Karpas-422 (cell line): ENCODE measurements at places on chromosomes 11 and 22.

DNA sequence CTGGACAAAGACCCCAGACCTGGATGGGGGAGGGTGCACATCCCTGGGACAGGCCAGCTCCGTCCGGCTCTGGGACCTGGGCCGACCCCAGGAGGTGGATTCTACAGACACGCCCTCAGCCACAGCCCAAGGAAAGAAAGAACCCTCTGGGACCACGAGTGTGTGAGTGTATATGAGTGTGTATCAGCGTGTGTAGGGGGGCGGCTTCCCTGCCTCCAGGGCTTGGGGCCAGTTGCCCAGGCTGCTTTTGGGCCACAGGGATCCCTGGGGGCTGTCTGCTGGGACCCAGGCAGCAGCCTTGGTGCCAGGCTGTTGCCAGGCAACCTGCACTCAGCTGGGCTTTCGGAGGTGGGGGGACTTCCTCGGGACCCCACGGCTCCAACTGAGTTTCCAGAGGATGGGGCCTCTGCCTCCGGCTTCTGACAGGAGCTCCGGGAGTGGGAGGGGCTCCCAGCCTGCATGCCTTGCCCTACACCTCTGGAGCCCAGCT lies 8.9 kb downstream of the DUSP8 start:
- DNase-seq, result no peak

DNA sequence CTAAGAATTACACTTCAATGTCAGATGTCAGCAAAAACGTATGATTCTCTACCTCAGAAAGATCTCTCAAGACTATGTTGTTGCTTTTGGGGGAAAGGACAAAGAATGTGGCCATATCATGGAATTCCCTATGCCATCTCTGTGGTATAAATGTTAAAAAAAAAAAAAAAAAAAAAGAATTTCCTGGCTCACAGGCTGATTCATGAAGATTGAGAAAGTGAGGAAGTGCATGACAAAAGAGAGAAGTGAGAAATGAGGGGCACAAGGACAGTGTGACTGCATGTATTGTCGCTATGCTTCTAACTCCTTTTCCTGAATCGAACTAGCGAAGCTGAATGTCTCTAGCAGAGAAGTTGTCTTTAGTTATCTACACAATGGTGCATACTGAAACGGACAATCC lies 80.6 kb upstream of the CARD18 start:
- DNase-seq, result no peak

DNA sequence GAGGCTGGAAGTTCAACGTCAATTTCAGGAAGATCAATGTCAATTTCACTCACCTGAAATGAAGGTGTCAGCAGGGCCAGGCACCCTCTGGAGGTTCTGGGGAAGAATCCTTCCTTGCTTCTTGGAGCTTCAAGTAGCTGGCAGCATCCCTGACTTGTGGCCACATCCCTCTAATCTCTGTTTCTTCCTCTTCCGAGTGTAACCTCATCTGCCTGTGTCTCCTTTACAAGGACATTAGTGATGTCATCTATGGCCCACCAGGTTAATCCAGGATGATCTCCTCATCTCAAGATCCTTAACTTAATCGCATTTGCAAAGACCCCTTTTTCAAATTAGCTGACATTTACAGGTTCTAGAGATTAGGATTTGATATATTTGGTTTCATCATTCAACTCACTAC lies 240.8 kb upstream of the MTNR1B start:
- no peak for DNase-seq

DNA sequence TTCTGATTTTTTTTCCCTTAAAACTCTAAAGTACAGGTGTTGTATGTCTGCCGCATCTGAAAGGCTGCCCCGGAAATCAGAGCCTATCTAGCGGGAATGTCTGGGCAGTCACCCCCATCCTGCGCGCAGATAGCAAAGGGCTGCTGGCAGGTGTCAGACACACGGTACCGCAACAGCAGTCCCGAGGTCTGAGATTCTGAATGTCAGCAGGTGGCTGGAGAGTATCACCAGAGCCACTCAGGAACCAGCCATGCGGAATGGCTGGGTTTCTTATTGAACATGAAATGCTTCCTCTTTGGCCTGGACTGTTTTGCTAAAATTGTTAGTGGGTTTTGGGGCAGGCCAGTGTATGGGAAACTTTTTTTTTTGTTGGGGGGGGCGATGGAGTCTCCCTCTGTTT lies 53.3 kb downstream of the CERK start:
- peak; percentile 71 for DNase-seq
